NCI-H2107 (cell line): ENCODE measurements at places on chromosomes 2 and 18.

DNA sequence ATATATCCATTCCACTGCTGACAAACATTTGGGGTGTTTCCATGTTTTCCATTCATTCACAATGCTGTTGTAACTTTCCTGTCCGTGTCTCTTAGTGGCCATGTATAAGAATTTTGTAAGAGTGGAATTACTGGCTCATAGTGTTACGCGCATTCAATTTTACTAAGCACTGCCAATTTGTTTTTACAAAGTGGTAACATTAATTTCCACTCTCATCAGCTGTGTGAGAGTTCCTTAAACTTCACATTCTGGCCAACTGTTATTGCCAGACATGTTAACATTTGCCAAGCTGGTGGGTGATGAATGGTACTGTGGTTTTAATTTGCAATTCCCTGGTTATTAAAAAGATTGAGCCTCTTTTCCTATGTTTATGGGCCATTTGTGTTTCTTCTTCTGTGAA is 134.2 kb downstream of the DTNB start:
- DNase-seq, result no peak

- DNase-seq, result no peak
Observed at GRCh38 chr18:8416212-8417019, 192.8 kb upstream of the RAB12 start.

- DNase-seq, result no peak
Observed at GRCh38 chr2:157053876-157054275, 203.6 kb upstream of the GALNT5 start.

DNA sequence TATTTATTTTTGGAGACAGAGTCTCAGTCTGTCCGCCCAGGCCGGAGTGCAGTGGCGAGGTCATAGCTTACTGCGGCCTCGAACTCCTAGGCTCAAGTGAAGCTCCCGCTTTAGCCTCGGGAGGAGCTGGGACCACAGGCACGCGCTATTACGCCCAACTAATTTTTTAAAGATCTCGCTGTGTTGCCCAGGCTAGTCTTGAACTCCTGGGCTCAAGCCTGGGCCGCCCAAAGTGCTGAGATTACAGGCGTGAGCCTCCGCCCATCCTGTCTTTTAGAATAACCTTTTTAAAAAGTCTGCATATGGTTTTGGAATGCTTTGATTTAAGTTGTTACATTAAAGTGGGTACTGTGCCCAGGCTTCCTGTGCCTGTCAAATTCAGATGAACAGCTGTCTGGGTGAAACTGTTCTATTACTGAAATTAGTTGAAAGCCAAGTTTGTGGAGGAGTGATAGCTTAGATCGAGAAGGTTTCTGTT is 944 bp downstream of the RAB3GAP1 start:
- DNase-seq, result no peak

DNA sequence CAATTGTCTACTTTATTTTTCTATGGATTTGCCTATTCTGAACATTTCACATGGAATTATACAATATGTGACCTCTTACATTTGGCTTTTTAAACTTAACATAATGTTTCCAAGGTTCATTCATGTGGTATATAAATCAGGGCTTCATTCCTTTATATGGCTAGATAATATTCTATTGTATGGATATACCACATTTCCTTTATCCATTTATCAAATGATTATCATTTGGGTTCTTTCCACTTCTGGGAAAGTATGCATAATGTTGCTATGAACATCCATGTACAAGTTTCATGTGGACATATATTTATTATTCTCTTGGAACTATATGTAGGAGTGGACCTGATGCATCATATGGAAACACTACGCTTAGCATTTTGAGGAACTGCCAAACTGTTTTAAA is 99.7 kb upstream of the NCKAP5 start:
- DNase-seq, result no peak

DNA sequence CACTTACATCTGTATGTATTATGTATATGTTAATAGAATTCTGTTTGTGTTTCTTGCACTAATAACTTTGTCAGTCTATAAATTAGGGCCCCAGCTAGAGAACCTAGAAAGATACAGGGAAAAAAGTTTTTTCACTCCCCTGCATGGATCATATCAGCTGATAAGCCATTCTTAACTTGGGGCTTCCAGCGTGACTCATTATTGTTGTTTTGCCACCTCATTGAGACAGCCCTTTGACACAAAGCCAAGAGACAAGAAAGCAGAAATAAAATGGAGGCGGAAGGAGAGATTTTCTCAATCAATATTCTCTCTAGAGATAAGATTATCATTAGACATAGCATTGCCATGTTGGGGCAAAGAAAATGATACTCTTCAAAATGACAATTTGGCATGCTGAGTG is 93.4 kb downstream of the AKAIN1 start:
- DNase-seq, result no peak

GRCh38 chr2:141770530-141770929 is 360.3 kb downstream of the LRP1B start:
- DNase-seq, result no peak

DNA sequence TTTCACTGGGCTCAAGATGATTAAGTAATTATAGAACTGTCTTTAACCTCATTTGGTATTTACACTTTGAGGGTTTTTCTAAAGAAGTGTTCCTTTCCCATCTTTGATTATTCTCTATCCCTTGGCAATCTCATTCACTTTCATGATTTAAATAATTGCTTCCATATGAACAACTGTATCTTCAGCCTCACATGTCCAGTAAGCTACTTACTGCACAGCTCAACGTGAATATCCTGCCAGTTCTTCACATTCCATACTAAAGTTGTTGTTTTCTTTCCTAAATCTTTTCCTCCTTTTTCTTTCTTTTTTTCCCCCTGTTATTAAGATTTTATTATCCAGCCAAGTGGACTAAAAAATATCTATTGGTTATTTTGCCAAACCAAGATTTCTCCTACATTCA is 37.7 kb downstream of the ZC3H15 start:
- DNase-seq, result no peak

DNA sequence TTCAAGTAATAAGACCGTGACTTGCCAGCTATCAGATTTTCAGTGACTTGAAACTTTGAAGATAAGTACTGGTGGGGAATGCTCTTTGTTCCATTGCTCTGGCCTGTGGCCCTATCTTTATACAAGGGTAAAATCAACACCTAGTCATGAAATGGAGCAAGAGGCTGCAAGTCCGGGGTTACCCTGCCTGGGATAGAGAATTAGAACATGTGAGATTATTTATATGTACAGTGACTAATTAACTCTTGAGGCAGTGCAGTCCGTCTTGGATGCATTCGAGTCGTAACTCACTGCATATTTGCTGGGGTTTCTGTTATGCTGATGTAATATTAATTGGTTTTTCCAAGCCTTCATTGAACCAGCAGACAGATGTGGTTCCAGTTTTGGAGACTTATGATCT is 105.8 kb upstream of the LYPD6 start:
- no peak for DNase-seq
